ENCODE measurements at places on chromosomes 3 and 15.

GRCh38 chr3:42020684-42021307, 58.9 kb upstream of the ULK4 start:
- no peak for DNase-seq

DNA sequence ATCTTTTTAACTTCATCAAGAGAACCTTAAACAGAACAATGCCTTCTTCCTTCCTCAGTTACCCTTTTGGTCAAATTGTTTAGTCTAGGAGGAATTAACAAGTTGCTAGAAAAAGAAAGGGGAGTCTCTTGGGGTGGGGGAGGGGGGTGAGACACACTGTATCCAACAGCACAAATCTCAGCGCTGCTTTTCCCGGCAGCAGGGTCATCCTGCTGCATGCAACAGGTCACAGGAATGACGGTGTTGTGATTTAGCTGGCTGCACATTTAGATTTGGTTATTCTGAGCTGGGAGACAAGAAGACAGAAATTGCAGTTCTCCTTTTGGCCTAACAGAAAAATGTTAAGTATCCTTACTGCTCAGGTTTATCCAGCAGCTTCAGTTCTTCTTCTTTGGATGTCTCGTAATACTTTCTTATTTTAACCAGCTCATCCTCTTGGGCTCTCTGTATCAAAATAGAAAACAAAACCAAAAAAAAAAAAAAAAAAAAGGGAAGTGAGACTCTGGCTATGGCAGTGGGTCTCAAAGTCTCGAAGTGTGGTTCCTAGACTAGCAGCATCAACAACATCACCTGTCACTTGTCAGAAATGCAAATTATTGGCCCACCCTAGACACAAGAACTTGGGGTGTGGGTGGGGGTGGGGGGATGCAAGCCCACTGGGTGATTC, 190.5 kb downstream of the GREM1 start:
- no peak for DNase-seq

- peak; percentile 31 for DNase-seq
Measured at GRCh38 chr15:42032376-42033213, 11.8 kb upstream of the PLA2G4E start.

- DNase-seq: no peak
Measured at GRCh38 chr3:112650482-112650881, 9.5 kb upstream of the CCDC80 start.

DNA sequence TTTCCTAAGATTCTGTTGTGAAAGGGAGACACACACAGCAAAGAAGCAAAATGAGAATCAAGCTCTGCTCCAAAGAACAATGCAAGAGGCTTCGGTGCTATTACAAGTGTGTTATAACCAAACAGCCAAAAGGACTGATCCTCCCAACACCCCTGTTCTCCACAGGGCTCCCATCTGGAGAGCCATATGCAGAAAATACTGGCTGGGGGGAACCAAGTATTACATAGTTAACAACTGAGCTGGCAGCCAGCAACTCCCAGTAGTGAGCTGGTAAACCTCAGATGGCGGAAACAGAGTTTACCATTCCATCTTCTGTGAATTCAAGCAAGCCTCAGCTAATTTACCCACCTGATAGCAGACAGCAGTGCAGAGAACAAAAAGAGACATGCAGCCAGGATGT, 156.4 kb downstream of the NTRK3 start:
- DNase-seq: no peak

DNA sequence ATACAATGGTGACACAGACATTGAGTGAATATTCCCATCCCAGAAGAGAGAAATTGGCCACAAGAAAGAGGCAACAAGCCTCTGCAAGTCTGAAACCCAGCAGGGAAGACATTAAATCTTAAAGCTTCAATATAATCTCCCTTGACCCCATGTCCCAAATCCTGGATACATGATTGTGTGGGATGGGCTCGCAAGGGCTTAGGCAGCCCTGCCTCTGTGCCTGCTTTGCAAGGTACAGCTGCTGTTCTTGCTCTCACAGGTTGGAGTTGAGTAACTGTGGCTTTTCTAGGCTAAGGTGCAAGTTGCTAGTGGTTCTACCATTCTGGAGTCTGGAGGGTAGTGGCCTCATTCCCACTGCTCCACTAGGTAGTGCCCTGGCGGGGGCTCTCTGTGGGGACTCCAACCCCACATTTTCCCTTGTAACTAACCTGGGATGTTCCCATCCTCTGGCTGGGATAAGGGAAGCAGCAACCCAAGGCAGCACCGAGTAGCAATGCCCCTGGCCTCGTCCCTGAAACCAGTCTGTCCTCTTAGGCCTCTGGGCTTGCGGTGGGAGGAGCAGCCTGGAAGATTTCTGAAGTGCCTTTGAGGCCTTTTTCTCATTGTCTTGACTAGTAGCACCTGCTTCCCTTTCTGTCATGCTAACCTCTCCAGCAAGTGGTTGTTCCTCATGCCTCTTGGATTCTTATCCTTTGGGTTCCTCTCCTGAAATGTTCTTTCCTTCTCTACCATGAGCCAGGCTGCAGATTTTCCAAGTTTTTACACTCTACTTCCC, 90.0 kb downstream of the FAM174B start:
- no peak for DNase-seq

DNA sequence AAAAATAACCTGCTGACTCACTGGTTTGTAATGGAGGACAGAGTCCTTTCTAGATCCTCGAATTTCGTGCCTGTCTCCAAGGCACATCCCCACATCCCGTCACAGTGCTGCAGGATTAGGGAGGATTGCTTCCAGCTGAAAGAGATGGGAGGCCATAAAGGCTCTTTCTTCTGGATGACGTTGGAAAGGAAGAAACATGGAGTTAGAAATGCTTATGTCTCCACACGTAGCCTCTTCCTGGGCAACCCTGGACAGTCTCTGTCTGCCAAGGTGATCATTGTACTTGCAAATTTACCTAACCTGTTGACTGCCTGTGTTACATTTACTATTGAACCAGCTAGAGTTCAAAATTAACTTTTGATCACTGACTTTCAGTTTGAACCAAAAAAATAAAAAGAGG, 27.6 kb upstream of the VILL start:
- no peak for DNase-seq

DNA sequence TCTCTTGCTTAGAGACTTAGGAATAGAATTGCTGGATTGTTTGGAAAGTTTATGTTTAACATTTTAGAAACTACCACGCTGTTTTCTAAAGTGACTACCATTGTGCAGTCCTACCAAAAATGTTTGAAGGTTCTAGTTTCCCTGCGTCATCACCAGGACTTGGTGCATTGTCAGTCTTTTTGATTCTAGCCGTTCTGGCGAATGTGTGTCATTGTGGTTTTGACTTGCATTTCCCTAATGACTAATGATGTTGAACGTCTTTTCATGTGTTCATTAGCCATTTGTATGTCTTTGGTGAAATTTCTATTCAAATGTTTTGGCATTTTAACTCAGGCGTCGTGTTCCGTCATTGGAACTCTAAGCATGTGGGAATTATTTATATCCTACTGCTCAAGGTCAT, 58.0 kb downstream of the CHD2 start:
- DNase-seq: no peak

DNA sequence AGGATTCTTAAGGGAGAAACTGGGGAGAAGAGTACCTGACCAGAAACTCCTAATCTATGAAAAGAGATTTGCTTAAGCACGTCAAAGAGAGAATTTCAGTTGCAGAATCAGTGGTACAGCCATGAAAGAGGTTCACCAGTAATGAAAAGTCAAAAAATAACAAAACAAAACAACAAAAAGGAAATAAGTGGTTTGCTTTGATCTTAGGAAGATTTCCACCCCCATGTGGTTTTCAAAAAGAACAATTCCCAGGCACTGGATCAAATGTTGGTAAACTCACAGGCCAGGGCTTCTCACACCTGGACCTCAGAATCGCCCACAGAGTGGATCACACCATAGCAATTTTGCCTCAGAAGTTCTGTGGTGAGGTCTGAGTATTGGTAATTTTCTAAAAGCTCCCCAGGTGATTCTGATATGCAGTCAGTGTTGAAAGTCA, 67.5 kb downstream of the TMEM39A start:
- no peak for DNase-seq

DNA sequence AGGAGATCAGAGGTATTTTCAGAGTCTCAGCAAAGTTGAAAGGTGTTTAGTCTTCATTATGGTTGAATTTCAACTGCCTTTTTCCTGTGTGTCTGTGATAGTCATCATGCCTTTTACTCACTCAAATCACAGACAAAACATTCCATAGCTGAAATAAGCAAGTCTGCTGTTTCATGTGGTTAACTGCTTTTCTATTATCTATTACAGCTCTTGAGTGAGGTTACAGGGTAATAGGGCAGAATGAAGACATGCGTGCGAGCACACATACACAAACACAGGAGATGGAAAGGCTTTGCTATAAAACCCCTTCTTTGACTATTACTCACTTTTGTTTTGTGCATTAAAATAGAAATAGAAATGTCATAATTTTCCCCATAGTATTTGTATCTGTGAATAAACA, 192.6 kb upstream of the RARB start:
- DNase-seq: no peak

DNA sequence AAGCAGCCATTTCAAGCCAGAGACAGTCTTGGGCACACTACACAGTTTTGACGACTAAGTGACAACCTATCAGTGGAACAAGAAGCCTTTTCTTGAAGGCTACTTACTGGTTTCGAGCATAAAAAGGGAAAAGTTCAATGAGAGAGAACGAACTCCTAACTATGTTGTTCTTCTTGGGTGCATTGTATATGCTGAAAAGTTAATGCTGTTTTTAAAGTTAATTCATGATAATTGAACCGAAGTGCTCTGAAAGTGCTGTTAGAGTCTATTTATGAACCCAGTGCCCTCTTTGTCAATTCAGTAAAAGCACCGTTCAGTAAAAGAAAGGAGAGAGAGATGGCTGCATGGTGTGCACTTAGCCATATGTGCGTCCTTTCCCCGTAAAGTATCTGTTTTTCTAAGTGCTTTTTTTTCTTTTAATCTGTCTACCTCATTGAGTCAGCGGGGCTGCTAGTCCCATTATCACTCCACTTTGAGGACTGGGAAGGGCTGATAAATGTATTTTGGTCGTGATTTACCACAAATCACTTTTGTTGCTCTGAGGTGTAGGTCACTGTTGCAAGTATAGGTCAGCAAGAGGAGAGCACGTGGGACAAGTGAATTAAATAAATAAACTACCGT, 380.7 kb upstream of the GOLIM4 start:
- DNase-seq: no peak

- DNase-seq: no peak
Measured at GRCh38 chr3:24601066-24601939, 106.7 kb upstream of the THRB start.

DNA sequence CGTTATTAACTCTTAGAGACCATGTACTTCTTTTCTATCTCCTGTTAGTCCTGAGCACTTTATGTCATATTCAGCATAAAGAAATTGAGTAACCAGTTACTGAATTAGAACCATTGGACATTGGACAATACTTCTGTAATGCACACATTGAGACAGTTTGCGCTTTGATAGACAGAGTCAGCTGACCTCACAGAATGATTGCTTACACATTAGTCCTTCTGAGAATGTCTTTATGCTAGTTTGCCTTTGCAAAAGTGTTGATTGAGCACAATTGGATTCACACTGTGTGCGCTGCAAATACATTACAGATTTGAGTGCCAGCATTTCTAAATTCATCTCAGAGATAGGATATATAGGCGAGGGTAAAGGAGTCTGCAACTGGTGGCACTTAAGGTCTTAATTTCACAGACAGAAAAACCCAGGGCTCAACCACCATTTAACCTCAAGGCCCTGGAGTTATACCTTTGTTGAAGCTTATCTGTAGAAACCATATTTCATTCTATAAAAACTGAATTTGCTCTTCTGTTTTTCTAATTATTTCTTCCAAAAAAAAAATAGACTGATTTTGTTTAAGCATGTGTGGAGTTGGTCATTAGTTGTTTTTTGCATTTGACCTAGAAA, 3.8 kb downstream of the SERPINI1 start:
- no peak for DNase-seq

- peak; percentile 89 for DNase-seq
Measured at GRCh38 chr15:40333922-40334492, 6.7 kb downstream of the CCDC9B start.

- no peak for DNase-seq
Measured at GRCh38 chr3:59514865-59515482, 465.1 kb upstream of the CFAP20DC start.

DNA sequence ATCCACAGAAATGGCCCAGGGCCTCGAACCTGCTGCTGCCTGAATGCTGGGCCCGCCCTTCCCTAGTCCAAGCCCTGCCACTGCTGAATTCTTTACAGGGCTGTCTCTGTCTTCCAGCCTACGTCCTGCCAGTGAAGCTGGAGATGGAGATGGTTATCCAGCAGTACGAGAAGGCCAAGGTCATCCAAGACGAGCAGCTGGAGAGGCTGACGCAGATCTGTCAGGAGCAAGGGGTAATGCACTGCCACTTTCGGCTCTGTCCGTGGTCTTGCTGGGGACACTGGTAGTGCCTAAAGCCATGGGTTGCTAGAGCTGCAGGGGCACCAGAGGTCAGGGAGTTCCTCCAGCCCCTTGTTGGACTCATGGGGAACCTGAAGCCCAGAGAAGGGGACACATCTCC, 115.7 kb downstream of the TMEM266 start:
- DNase-seq: no peak

DNA sequence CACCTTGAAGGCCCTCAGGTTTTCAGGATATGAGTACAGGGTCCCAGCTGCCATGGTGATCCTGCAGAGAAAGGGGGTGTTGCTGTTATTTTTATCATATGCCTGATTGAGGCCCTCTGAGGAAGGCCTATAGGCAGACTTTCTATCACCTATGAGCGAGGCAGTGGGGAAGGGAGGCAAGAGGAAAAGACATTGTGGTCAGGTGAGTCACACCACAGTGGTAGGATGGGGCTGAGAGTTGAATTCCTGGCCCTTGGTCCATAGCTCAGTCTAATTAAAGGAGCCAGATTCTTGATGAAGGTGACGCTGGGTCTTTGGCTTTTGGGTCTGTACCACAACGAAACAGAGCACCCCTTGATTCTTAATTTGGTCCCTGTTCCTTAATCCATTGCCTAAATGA, 72.7 kb downstream of the ZNF621 start:
- DNase-seq: no peak

GRCh38 chr3:196321162-196321561, 3.1 kb upstream of the DYNLT2B start:
- DNase-seq: no peak

DNA sequence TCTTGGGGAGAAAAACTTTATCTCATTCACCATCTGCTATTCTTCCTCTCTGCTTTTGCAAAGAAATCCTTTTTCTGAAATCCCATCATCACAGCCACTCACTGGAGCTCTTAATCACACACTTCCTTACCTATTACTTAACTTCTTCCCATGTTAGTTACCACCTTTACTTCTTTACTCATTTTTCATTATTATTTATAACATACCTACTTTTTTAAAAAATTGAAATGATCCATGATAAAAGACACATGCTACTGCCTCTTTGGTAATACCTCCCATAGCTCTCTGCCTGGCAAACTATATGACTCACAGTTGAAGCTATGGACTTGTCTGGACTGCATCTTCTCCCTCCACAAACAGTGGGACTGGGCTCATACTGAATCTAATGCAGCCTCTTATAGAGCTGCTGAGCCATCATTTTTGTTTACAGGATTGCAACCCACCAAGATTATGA, 150.3 kb downstream of the TNIK start:
- DNase-seq: no peak
